ENCODE measurements at places on chromosomes 3 and 15.

- DNase-seq: no peak
These were observed 260.8 kb downstream of the ARPP21 start for GRCh38 chr3:35900079-35900478.

DNA sequence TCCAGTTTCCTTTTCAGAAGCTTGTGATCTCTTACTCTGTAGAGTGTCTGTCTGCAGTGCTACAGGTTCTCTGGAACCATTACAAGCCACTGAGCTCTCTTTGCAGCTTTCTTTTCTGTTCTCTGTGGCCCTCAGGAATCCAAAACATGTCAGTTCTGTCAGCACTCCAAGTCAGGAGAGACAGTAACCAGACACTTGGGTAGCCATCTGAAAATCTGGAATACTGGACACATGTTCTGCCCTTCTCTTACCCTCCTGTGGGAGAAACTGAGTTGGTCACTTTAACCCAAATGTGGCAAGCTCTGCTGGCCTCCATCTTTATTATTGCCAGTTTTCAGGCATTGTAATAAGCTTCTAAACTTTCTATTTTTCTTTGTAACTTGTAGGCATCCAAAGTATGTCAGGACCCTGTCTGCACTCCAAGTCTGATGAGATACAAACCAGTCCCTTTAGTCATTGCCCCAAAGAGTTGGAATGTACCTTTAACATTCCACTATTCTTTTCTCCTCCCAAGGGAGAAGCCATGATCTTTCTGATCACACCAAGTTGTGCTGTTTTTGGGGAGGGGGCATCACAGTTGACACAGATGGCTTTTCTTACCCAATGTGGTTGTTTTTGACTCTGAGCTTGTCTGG is 183.7 kb downstream of the DPH6 start:
- DNase-seq: peak; percentile 58

DNA sequence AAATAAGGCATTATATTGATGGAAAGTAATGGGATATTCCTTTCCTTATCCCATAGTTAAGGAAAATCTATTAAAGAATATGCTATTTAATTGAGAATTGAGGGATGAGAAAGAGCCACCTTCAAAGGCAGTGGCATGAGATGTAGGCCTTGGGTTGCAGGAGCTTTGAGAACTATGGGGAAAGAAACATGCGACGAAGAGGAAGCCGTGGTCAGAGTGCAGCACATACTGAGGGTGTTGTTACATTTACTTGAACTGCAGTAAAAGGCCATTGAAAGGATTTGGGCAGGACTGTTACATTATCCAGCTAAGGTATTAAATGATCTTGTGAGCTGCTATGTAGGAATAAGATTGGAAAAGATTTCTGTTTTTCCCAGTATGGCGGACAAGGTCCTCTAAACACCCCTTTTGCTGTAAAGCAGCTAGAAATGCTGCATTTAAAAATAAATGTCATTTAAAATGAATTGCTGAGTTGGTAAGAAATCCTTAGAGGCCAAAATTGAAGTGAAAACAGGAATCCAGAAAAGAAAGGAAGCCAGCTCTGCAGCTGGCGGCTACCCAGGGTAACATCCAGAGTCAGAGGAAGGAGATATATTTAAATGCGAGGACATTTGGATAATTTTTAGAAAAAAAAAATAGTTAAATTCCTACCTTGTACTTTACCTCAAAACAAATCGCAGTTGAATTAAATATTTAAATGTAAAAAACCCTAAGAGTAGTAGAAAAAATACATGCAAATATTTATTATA is 61.7 kb downstream of the IL1RAP start:
- DNase-seq: no peak

DNA sequence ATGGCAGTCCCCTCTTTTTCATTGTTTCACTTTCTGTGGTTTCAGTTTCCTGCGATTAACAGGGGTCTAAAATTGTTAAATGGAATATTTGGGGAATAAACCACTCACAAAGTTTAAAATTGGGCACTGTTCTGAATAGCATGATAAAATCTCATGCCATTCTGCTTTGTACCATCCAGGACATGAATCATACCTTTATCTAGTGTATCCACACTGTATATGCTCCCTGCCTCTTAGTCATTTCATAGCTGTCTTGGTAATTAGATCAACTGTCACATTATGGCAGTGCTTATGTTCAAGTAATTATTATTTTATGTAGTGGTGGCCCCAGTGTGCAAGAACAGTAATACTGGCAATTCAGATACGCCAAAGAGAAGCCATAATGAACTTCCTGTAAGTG is 734.5 kb downstream of the ZPLD1 start:
- DNase-seq: no peak

DNA sequence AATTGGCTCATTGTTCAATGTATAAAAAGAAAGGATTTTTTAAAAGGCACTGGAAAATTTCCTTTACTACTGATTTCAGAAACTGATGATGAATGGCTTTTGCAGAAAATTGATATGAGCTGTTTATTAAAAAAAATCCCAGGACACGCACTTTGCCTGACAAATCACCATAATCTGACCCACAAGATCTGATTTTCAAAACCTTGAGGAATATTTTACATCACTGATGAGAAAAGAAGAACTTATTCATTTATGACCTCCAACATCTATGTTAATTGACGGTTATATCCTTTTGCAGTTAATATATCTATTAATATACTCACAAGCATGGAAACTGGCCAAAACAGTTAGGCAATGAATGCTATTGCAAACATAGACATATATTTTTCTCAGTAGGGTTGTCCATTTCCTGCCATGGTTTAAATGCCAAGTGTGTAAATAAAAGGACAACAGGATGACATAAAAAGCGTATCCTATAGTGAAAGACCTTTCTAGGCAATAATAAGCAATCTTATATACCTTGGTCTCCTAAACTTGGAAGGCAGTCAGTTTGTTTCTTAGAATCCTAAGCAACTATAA is 109.7 kb upstream of the SLC7A14 start:
- no peak for DNase-seq

- DNase-seq: no peak
These were observed 1.9 kb downstream of the SLC51A start for GRCh38 chr3:196218155-196218712.

DNA sequence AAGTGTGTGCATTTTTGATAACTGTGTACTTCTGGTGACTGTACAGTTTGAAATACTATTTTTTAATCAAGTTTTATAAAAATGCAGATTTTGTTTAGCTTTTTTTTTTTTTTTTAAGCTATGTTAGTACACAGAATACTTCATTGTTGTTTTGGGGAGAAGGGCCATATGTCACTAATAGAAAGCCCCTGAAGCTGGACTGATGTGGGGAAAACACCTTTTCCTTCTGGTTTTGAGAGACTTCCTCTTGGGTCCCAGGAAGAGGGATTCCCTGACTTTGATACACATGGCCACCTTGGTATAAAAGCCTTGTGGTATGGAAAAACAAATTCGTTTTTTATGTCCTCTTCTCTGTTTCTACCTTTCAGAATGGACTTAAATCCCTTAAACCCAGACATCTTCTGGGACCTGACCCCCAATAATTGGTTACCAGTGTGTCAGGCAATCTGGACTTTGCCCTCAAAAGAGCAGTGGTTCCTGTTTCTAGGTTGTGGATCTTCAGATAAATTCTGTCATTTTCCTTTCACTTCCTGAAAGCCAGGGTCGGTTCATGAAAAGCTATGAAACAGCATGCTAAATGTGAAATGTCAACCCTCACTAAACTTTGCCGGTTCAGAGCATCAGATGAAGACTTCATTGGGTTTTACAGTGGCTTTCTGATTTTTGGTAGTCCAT is 31.1 kb upstream of the BLOC1S6 start:
- DNase-seq: no peak

DNA sequence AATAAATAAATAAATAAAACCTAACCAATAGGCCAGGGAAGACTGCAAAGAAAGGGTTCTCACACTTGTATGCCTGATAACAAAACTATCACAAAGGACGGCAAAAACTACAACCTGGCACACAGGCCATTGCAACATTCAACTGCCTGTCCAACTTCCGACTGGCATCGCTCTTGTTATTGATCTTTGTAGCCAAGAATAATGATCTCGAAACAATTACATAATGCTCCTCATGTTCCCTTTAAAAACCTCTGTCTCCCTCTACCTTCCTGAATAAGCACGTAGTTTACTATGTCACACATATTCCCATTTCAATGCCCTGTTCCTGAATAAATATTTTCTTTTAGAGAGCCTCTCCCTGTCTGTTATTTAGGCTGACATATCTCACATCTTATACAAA is 74.3 kb downstream of the B3GNT5 start:
- no peak for DNase-seq

GRCh38 chr3:176296066-176296597 is 901.1 kb downstream of the TBL1XR1 start:
- peak; percentile 13 for DNase-seq

DNA sequence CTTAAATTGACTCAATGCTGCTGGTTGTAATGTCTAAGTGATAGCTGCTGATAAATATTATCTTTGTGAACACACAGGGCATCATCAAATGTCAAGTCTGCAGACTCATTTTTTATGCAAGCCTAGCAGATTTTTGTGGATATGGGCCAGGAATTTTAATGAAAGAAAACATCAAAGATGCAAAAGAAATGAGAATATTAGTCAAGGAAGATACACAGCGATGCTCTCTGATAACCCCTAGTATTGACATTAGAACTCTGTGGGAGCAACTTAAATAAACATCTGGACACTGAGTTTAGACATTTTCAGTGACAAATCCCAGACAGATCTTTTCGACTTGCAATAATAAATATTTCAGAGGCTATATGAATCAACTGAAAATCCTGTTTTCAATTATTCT is 28.3 kb downstream of the POLR2M start:
- no peak for DNase-seq

DNA sequence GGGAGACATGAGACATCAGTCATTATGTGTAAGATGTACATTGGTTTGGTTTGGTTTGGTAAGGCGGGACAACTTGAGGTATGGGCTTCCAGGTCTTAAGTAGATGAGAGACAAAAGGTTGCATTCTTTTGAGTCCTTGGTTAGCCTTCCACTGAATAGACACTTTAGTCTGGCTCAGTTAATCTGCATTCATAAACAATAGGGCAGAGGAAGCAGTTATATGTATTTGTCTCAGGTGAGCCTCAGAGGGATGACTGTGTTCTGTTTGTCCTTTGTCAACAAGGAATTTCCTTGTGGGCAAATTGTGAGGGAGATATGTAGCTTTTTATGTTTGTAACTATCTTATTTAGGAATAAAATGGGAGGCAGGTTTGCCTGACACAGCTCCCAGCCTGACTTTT is 50.4 kb downstream of the TCF12 start:
- DNase-seq: no peak

- DNase-seq: no peak
These were observed 21.1 kb downstream of the CCRL2 start for GRCh38 chr3:46427916-46428833.

DNA sequence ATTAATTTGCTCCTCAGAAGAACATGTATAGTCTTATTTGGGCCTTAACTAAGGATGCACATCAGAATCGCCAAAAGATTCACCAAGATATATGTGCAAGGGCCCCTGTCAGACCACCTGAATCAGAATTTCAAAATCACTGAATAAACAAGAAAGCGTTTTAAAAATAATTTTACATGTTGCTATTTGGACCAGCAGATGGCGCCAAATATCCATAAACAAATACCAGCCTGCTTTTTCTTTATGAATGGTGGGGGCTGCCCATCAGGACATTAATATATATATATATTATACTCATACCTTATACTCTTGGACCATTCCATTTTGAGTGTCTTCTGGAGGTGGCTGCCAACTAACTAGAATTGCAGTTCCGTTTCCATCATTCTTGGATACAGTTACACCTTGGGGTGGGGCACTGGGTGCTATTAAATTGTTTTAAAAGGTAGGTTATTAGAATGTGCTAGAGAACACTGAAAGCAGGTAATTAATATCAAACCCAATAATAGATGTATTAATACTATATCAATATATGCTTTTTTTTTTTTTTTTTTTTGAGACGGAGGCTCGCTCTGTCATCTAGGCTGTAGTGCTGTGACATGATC is 1108.3 kb downstream of the ROBO1 start:
- DNase-seq: peak; percentile 18

DNA sequence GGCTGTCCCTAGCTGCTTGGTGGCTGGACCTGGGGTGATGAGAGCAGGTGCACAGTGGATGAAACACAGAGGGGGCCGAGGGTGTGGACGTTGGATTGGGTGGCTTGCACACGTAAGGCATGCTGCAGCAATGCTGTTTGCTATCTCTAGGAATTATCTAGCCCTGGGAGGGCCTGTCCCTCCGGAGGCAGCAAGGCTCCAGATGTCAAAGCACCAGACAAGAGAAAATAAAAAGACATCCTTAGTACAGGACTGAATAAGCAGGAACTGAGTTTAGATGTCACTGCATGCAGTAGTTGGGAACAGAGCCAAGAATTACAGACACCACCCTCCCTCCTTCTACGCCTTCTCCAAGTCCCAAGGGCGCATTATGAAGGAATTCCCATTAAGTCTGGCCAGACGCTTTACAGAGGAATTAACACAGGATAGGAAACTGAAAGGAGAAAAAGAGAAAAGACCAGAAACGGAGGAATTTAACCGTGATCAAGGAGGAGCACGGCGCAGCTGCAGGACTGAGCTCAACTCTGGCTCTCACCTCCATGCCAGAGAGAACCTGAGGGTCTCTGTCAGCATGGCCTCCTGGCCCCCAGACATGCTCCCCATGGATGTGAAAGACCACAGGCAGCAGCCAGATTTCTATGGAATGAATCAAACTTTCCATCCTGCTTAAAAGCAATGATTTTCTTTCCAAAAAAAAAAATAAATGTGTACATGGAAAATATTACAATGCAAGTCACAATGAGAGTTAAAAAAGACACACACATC is 13.8 kb downstream of the ATP10A start:
- peak; percentile 90 for DNase-seq

GRCh38 chr3:14305324-14305723 is 97.1 kb upstream of the SLC6A6 start:
- no peak for DNase-seq

DNA sequence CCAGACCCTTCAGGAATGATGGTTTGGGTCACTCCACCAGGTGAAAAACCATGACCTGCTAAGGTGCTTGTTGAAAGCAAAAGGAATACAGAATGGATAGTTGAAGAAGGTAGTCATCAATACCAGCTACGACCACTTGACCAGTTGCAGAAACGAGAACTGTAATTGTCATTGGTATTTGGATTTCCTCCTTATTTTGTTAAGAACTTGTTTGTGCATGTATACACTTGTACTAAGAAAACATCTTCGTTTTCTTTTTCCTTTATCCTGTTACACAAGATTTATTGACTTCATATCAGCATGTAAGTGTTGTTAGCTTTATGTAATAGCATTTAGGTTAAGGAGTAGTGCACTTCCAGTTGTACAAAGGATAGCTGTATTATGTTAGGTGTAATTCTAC is 261.8 kb downstream of the MCTP2 start:
- no peak for DNase-seq

GRCh38 chr3:43688245-43688650 is 2.5 kb upstream of the ABHD5 start:
- no peak for DNase-seq

DNA sequence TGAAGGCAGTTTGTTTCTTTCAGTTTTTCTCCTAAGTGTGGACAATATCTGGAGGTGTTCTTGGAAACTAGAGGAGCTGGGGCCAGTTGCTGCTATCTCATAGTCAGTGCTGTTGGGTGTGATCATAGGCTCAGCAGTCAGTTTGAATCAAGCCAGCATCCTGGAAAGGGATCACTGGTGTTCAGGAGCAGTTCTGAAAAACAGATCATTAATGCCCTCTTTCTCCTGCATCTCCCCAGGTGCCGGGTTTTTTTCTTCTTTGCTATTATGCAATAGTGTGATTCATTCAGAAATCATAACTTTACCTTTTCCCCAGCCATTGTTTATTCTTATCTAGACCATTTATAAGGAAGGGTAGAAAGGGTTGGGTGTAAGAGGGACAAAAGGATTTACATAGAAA is 24.0 kb downstream of the LNP1 start:
- DNase-seq: no peak

All from fibroblast of gingiva (primary cell).